Kidney epithelial cell (primary cell): ENCODE measurements at places on chromosomes 16 and 17. TPM values are rescaled to one million over a fixed set of nuclear protein-coding genes. Genes with fewer than 3 reads are reported as not detected.

Gene NPIPB13
- 0.46 and 0.55 TPM in 2 replicates for total RNA-seq

Gene ADAMTS18
- 0.75 and 2.0 TPM in 2 replicates for total RNA-seq

Gene TSPOAP1
- 9.4 and 13.5 TPM in 2 replicates for total RNA-seq

Gene SLC12A3
- 0.08 TPM in 1 of 2 replicates, not detected in the other for total RNA-seq

Gene PRR35
- not detected in 2 replicates for total RNA-seq

Gene CLEC19A
- not detected in 2 replicates for total RNA-seq

- no peak for DNase-seq
Measured at GRCh38 chr17:82788206-82789001, 36.5 kb downstream of the TBCD start.

DNA sequence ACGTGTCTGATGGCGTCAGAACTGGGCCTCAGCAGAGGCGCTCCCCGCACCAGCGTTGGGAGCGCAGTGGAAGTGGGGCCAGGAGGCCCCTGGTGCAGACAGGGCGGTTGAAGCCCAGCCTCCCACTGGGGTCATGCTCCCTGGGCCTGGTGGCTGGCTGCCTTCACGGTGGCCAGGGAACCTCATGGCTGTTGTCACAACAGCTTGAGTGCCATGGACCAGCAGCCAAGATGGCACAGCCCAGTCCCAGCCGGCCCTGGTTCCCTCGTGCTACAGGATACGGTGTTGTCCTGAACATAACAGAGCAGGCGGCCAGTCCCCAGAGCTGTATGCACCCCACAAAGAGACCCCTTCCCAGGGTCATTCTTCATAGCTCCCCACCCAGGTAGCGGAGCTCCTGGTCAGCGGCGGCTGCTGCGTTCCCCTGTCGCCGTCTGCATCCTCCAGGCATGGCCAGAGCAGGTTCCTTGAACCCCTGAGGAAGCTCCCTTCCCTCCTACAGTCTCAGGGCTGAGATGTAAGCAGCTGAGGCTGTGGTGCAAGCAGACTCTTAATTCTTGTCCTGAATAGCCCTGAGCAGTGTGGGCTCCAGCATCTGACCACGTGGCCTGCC, 29.7 kb downstream of the NME3 start:
- DNase-seq: no peak

- no peak for DNase-seq
Measured at GRCh38 chr17:8735336-8735939, 9.2 kb downstream of the CCDC42 start.

DNA sequence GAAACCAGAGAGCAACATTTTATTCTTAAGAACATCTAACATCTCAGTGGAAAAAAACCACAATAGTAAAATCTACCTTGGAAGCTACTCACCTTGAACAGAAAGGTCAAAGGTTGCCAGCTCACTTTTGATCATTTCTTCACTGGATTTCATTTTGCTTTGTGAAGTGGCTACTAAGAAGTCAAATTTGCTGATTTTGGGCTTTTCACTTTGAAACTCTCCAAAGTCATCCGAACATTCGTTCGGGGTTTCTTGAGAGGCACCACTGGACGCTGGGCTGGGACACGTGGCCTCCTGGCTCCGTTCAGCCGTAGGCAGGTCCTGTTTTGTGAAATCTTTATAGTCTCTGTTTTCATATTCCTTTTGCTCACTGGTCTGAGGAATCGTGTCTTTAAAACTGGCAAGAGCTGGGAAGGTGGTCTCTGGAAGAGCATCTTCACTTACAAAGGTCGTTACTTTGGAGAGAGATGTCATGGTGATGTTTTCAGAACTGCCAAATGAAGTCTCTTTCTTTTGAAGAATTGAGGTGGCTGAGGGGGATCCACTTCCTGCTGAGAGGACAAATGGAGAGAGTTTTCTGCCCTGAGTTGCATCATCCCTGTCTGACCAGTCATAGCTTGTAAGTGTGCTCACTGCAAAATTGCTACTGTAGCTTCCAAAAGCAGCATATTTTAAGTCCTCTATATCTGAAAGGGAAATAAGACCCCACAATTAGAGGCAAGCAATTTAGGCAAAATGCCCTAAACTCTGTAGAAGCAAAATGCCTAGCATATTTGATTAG, 52.4 kb downstream of the DUSP14 start:
- DNase-seq: no peak

DNA sequence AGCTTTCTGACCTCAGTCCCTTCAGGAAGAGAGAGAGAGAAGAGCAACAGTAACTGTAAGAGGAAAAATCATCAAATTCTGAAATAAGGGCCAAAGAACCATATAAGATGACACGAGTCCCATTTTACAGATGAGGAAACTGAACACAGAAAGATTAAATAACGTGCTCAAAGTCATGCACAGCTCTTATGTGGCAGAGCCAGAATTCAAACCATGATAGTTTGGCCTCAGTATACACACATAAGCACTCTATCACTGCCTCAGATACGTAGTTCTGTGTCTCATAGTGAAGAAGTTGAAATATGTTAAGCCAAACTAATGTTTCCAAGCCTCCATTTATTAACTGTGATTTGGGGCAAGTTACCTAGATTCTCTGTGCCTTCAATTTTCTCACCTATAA, 1.9 kb upstream of the ZNF19 start:
- DNase-seq: no peak

DNA sequence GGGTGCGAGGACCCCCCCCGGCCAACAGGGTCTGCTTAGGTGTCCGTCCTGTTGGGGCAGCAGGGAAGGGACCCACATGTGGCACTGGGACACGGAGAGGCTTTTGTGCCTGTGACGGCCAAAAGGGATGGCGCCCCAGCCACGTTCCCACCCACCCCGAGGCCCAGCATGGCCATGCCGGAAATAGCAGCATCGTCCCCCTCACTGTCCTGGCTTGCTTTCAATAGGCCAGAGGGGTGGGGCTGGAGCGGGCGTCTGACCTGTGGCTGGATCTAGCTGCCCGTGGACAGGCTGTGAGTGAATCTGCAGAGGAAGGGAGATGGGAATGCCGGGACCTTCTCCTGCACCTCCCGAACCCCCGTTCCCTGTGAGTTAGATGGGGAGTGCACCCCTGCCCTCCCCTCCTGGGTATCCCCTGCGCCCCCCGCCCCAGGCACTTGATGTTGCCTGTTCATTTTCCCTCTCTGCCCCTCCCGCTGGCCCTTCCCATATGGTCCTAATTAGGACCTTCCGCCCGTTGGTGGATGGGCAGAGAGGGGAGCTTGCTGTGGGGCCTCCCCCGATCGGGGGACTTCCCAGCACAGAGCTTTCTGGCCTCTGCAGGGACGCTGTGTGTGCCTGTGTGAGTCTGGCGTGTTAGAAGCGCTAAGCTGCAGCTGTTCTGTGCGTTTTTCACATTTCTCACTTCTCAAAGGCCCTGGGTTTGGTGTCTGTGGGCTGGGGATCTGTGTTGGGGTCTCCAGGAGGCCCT, 292.8 kb downstream of the SEC14L1 start:
- no peak for DNase-seq

DNA sequence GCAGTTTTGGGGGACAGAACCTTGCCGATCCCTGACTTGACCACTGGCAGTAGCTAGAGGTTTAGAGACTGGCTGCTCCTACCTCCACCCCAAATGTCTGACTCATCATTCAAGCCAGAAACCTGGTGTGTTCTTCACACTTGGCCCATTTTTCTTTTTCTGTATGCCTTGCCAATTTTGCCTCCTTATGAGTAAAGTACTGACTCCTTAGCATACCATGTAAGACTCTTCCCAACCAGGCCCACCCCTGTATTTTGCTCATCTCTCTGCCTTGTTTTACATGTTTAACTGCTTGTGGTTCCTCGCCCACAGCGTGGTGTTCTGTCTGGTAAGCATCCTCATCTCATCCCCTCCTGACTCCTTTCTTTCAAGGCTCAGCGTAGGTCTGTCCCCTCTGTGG, 37.9 kb downstream of the NUP88 start:
- no peak for DNase-seq

DNA sequence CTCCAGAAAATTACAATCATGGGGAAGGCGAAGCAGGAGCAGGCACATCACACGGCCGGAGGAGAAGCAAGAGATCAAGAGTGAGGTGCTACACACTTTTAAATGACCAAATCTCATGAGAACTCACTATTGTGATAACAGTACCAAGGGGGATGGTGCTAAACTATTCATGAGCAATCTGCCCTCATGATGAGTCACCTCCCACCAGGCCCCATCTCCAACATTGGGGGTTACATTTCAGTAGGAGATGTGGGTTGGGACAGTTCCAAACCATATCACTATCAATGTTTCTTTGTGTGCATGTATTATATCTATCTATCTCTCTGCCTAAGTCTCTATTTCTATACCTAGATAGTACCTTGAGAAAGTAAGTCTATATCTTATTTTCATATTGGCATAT, 724.8 kb downstream of the CDH11 start:
- DNase-seq: no peak

- DNase-seq: no peak
Measured at GRCh38 chr16:81838794-81839193, 59.7 kb downstream of the PLCG2 start.

- no peak for DNase-seq
Measured at GRCh38 chr17:57868007-57868909, 18.4 kb upstream of the MRPS23 start.

DNA sequence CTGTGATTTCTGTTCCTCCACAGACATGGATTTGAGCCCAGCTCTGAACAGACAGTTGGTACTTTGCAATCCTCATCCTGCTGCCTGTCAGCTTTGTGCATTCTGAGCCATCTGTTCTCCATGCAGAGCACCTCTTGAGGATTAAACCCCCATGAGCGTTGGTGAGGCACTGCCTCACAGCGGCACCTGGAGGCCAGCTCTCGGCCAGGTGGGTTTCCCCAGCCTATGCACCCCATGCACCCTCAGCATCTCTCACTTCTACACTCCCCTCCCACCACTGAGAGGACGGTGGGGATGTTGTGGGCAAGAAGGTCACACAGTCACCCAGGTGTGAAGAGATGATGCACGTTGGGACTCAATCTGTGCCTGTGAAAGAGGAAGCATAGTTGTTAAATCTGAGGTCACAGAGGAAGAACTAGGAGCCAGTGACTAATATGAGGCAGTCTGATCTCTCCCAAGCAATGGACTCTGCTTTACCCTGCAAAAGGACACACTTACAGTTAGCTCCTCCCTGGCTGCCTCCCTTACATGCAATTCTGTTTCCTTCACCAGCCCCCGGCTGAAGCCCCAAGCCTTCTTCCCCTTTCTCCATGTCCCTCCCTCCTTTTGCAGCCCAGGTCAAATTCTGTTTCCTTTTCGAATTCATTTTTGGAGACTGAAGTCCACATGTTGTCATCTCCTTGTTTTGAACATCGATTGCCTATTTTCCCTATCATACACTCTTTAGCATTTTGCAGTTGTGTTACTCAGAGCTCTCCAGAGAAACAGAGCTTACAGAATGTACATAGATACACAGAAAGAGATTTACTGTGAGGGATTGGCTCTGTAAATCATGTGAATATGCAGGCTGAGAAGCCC, 58.5 kb downstream of the HS3ST3B1 start:
- DNase-seq: no peak
